ENCODE measurements at places on chromosomes 5 and 9.

DNA sequence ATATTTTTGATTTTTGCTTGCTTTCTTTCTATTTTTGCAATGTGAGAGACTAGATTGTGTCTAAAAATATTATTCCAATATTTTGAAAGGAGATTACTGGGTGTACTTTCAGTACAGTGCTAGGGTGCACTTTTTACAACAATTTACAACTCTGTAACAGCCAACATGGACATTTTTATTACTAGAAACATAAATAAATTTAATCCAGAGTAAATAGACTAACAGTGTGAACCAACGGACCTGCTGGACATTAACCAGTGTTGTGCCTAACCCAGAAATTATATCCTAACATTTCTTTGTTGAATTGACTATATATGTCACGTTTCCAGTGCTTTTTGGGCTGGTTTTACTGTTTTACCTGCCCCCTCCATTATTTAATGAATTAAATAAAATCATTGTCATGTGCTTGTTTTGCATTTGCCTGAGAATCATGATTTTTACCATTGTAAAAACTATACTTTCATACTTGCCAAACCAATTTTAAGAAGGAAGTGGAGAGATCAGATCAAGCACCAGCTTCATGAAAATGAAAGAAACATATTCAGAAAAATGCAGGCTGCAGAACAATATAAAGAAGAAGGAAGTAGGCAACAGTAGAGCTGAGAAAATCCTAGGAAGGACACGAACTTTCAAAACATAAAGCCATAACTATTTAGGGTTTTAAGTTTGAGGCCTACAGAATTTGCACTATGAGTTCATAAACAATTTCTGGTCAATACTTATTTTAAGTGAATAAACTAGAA lies 400.8 kb upstream of the PIK3R1 start:
- DNase-seq, result no peak

- DNase-seq, result peak; percentile 71
Observed at GRCh38 chr9:127451858-127452656, 747 bp downstream of the LRSAM1 start.

DNA sequence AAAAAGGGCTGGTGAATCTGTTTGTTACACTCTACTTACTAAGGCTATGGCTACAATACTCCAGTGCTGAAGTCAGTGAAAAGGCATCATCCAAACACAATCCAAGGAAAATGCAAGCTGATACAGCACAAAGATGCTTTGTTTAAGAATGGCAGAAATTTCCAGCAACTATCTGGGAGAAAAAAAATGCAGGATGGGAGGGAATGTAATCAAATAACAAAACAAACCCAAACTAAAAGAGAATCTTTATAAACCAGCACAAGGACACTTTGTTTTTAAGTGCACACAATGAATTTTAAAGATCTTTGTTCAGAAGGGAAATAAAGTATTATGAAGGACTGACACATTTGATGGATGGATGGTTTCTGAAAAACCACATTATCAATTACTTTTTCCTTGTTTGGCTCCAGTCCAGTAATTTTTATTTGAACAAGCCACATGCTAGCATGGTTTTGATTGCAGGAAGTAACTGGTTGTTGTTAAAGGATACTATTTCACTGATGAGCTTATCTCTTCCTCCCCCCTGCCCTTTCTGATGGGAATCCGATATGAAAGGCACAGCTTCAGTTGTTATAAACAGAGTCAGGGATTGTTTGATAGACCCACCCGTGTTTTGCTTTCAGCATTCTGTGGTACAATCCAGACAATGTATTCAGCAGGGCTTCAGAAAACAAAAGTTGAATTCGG lies 12.1 kb upstream of the TLE4 start:
- no peak for DNase-seq

GRCh38 chr5:132211787-132212186 lies 15.9 kb downstream of the P4HA2 start:
- peak; percentile 25 for DNase-seq

GRCh38 chr9:128103589-128103962 lies 24.0 kb downstream of the PTGES2 start:
- DNase-seq, result no peak

GRCh38 chr5:150431574-150431973 lies 18.0 kb downstream of the RPS14 start:
- DNase-seq, result no peak

DNA sequence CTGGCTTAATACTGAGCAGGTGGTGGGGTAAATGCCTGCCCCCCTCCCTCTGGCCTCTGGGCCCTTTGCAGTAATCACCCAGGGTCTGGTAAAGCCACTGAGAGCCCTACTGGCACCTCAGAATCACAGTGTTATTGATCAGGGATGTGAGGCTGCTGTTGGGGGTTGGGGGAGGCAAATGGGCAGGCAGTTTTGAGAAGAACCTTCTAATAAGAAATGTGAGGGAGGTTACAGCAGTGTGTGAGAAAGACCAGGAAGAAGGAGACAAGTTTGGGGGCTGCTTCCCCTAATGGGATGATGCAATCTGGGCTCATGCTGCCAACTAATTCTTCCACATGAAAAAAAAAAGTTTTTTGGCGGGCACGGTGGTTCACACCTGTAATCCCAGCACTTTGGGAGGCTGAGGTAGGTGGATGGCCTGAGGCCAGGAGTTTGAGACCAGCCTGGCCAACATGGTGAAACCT lies 3.1 kb upstream of the B4GALT7 start:
- DNase-seq, result no peak

DNA sequence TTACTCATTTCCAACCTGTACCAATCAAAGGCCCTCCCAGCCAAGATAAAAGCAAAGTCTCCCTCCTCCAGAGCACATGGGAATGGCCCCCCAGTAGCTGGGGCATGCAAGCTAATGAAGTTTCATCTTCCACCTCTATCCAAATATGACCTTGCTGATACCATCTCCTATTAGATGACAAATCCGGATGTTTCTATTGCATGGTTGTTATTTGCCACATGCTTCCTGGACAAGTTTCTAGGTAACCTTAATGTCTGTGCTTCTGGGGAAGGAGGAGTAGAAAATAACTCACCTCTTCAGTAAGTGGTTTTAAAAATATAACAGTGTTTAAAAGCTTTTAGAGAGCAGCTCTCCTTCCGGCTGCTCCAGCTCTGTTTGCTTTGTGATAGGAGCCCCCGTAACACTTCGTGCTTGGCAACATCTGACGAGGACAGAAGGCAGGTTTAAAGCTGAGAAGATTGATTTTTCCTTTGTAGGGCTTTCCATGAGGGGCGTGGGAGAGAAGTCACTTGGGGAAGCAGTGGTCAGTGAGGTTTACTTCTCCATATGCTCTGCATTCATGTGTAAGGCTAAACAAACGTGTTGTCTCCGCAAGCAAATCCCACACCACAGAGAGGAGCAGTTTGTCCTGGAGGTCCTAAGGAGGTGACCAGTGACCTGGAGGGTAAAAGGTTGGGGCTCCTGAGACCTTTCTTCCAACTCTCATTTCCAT lies 40.3 kb upstream of the GLRX start:
- no peak for DNase-seq

GRCh38 chr9:71761938-71762353 lies 6.4 kb downstream of the CEMIP2 start:
- no peak for DNase-seq

- DNase-seq, result no peak
Observed at GRCh38 chr9:127746959-127747569, 12.0 kb upstream of the TOR2A start.

- DNase-seq, result no peak
Observed at GRCh38 chr9:136806631-136807201, 1.0 kb upstream of the RABL6 start.

GRCh38 chr5:58135571-58136335 lies 324.1 kb downstream of the PLK2 start:
- peak; percentile 80 for DNase-seq

GRCh38 chr9:106929471-106930177 lies 66.7 kb downstream of the ZNF462 start:
- no peak for DNase-seq

GRCh38 chr5:159049844-159050315 lies 49.8 kb downstream of the EBF1 start:
- DNase-seq, result peak; percentile 59

DNA sequence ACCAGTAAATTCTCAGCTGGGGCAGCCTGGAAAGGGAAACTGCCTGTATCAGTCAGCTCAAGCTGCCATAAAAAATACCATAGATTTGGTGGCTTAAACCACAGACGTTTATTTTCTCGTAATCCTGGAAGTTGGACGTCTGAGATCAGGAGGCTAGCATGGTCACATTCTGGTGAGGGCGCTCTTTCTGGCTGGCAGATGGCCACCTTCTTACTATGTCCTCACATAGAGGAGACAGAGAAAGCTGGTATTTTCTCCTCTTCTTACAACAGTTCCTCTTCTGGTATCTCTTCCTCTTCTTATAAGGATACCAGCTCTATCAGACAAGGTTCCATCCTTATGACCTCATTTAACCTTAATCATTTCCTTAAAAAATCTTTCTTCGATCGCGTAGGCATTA lies 50.5 kb upstream of the RFX3 start:
- no peak for DNase-seq

GRCh38 chr9:95609426-95609825 lies 92.7 kb upstream of the PTCH1 start:
- DNase-seq, result no peak

DNA sequence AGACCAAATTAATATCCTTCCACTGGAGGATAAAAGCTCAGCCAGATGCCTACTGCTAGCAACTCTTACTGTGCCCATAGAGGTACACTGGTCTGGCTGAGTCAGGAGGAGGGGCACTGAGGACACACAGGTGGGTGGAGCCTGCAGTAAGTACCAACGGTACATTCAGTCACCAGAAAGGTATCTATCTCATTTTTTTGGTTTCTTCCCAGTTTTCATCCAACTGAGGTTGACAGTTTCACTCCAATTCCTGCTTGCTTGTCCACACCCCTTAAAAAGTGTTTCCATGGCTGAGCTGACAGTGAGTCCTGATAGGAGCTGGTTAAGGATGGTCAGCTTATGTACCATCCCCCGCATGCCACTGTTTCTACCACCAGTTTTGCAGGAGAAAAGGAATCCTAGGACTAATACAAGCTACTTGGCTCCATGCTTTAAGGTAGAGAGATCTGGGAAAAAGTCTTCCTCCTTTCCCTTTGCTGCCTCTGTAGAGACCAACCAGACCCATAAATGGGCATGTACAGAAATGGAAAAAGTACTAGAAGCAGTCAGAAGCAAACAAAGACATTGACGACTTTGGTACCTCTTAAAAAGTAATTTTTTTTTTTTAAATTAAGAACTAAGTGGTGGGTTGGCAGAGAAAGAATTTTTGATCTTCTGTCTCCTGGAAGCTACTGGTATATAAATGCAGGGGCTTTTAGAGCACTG lies 3.2 kb downstream of the ELL2 start:
- DNase-seq, result peak; percentile 79

- DNase-seq, result no peak
Observed at GRCh38 chr9:137455359-137455991, 3.7 kb downstream of the NSMF start.

- no peak for DNase-seq
Observed at GRCh38 chr9:85662573-85662972, 79.2 kb downstream of the AGTPBP1 start.

GRCh38 chr5:109825450-109825849 lies 135.7 kb downstream of the MAN2A1 start:
- DNase-seq, result peak; percentile 61

GRCh38 chr5:143466632-143467031 lies 63.1 kb upstream of the NR3C1 start:
- no peak for DNase-seq

DNA sequence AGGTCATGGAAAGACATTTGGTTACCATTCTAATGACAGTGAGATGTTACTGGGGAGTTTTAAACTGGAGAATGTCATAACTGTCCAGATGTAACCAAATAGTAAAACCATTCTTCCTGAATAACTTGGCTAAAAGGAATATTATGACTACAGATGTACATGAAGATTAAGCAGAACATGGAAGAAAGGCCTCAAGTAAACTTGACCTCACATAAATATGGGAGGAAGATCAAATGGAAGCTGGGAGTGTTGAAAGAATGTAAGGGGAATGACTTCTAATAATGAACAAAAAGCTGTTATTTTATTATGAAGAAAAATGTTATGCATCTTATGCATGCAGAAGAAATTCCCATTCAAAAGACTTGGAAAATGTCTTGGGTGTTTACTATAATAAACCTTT lies 107.7 kb upstream of the CDKN2B start:
- DNase-seq, result no peak

DNA sequence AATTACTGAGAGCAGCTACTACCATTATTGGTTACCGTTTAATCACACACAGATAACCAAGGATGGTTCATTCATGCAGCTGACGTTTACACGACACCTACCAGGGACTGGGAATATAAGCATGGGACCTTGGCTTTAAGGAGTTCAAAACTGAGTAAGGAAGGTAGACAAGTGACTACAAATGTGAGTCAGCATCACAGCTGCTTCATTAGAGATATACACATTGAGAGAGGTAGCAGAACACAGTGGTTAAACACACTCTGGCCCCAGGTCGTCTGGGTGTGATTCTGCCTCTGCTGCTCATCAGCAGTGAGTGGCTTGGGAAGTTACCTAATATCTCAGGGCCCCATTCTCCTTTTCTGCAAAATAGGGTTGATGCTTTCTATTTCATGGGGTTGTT lies 268.6 kb downstream of the NR3C1 start:
- no peak for DNase-seq

DNA sequence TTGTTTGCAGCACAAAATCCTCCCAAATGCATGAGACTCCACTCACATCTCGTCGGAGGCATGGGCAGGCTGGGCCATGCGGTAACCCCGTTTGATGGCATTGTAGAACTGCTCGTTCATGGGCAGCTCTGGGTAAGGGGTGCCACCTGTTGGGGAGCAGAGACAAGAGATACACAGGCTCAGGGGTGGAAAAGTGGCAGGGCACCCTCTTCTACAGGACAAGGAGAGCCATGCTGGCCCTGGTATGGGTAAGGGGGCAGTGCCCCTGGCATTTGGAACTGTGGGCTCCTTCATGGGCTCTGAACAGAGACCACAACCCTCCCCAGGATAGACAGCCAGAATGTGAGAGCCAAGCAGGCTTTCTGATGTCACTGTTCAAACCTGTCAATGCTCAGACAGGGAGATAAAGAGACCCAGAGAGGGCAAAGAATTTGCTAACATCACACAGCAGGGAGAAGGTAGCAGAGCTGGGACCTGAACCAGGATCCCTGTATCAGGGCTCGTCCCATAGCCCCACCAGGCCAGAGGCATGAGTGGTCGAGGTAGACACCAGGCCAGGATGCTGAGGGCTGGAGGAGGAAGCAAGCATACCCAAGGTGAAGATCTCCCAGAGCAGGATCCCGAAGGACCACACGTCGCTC lies 33.2 kb upstream of the CSF1R start:
- no peak for DNase-seq

- peak; percentile 86 for DNase-seq
Observed at GRCh38 chr9:134585746-134586706, 55.6 kb upstream of the COL5A1 start.

- no peak for DNase-seq
Observed at GRCh38 chr9:22215521-22215920, 206.4 kb upstream of the CDKN2B start.

DNA sequence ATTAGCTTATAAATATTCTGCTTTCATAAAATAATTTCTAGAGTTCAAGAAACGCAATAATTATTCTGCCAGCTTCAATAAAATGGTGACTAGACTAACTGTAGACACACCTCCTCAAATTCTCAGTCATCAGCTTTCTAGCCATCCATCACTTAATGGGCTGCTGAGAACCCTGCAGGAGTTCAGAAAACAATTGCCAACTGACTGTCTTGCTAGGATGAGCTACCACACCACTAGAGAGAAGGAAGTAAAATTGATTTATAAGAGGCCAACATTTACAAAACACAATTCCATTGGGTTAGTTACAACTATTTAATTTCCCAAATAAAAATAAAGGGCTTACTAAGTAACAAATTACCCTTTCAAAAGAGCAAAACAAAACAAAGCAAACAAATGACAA lies 126.5 kb upstream of the PAPPA start:
- DNase-seq, result peak; percentile 29

GRCh38 chr9:130017076-130017475 lies 25.9 kb downstream of the FNBP1 start:
- no peak for DNase-seq

Measured in EL (cell line).